Fibroblast of lung (primary cell): ENCODE measurements at places on chromosomes 6 and 20.

DNA sequence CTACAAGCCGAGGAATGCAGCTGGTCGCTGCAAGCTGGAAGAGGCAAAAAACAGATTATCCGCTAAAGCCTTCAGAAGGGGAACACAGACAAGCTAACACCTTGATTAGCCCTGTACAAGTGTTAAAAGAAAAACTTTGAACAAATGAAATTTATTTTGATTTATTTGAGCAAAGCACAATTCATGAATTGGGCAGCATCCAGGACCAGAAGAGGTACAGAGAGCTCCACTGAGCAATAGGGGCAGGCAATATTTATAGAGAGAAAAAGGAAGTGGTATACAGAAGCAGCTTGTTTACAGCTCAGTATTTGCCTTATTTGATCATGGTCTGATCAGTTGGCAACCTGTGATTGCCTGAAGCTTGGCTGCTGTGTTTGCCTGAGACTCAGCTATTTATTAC, 17.6 kb downstream of the HLA-DOB start:
- no peak for DNase-seq

- no peak for DNase-seq
These were observed 501.1 kb downstream of the MEI4 start for GRCh38 chr6:78153976-78154375.

GRCh38 chr6:42387336-42387735, 64.4 kb downstream of the TRERF1 start:
- DNase-seq = no peak

GRCh38 chr6:157562997-157563396, 182.0 kb downstream of the ZDHHC14 start:
- no peak for DNase-seq

- peak; percentile 73 for DNase-seq
These were observed 15.4 kb upstream of the SLC22A16 start for GRCh38 chr6:110491644-110492317.

DNA sequence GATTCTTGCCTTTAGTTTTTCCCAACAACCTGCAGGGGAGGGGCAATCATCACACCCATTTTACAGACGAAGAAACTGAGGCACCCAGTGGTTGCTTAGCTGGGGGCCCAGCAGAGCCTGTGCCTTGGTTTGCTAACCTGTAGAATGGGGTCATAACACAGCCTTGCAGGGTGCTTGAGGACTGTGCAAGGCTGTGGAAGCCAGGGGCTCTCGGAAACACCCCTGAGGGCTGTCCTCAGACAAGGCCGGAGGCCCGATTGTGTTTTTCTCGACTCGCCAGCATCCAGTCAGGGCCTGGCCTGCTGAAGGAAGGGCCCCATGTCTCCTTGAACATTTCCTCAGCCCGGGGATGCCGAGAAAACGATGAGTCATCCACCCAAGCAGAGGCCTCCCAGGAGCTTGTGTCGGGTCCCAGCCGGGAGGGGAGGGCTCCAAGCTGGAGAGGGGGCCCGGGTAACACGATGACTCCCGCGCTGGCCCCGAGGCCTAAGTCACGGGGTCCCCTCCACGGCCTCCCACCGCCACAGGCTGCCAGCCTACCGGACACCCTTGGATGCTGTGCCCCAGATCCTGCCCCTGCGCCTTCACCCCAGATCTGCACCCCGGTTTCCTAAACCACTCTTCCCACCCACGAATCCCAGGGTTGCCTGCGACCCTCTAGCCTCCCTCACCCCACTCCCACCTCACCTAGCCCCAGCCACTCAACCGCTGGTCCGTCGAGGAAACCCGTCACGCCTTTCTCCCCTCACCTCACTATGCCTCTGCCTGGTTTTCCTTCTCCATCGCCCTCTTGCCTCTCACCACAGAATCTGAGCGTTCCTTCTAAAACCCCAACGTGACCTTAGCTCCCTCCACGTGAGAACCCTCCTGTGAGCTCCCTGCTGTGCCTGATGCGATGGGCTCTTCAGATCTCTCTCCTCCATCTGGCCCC, 10.6 kb downstream of the NOL4L start:
- peak; percentile 90 for DNase-seq

GRCh38 chr20:14816471-14816870, 479.1 kb upstream of the FLRT3 start:
- no peak for DNase-seq

DNA sequence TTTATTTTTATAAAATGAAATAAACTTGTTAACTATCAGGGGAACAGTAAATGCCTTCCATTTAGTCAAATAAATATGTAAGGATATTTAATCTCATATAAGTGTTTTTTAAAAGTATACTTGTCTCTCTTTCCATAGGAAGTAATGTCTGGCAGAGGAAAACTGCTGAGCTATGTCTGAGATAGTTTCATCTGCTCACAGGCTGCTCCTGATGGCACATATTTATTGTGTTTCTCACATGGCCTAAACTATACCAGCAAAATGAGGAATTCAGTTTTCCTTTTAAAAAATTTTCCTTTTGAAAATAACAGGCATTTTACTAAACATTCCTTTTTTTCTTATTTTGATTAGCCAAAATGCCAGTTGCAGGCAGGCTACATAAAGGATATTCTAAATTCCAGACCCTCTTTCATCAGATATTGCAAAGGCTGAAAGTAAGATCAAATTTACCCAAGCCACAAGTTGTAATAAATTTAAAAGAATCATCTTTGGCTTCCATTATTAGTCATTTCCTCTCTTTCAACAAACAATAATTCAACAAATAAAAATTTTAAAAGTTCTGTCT, 60.1 kb upstream of the RNF146 start:
- no peak for DNase-seq

GRCh38 chr6:24396824-24397223, 5.9 kb upstream of the MRS2 start:
- no peak for DNase-seq

DNA sequence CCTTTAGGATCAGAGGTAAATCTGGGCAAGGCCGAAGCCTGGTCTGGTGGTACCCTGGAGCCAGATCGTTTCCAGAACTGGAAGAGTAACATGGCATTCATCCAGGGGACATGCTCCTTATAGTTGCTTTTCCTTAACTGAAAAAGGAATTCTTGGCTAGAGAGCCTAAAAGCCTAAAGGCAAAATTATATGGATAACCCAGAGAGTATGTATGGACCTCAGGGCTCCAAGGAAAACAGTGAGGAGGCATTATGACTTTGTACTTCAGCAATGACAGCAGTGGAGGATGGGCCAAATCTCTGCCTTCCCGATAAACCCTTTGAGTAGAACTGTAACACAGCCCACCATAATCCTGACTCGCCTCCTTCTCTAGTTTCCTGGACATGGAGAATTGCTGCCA, 29.3 kb downstream of the ARHGAP18 start:
- DNase-seq = no peak

DNA sequence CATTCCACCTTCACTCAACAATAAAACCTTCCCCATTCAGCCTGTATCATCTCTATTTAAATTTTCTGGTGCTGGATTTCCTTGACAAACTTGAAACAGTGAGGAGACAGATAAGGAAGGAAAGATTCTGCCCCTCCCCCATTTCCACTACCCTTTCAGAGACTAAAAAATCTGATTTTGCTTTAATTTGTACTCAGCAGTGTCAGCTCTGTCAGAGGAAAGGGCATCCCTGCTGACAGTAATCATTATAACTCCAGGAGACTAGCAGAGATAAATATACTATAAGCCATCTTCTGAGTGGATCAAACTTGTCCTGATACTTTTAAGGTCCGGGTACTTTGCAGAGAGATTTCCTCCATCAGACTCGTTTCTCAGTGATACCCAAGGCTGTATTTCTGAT, 155.6 kb downstream of the SAMD5 start:
- no peak for DNase-seq

DNA sequence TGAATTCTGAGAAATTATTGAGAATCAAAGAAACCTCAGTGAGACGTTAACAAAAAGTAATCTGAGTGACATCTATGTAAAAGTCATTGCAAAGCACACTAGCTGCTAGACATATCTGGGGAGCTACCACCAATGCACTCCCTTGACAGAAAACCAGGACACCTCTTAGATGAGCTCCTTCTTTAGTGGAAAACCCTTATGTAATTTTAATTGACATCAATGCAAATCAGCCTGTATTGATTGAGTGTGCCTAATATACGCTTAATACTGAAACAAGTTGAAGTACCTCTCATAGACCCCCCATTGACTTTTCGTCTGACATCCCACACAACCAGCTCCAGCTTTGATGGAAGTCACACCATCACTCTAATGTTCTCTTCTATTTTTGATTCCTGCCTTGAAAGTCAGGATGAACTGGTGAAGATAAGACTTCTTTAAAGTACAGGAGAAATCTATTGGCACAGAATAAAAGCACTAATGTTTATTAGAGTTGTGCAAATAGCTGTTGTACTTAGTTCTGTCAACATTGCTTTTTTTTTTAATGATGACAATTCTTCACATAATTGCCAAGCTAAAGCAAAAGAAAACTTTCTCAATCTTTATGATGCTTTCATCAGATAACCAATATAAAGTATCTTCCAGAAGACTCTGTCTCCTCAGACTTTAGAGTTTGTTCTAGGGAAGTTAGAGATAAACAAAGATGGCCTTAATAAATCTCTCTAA, 98.0 kb upstream of the FAM8A1 start:
- no peak for DNase-seq

GRCh38 chr6:136365776-136366354, 76.2 kb upstream of the BCLAF1 start:
- no peak for DNase-seq

DNA sequence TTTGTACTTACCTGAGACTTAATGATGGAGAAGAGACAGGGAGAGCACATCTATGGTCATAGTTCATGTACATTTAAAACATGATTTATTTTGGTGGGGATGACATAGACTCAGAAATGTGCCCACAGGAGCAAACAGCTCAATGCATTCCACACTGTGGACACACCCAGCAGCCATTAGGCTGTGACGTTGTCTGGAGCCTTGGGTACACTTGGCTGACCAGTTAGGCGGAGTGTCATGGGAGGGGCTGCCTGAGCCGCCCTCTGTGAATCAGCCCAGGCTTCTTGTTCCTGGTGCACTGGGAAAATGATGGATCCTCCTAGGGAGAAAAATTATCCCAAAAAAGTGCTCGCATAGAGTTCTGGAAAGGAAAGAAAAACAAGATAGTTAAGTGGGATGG, 231.0 kb upstream of the GMDS start:
- peak; percentile 16 for DNase-seq

DNA sequence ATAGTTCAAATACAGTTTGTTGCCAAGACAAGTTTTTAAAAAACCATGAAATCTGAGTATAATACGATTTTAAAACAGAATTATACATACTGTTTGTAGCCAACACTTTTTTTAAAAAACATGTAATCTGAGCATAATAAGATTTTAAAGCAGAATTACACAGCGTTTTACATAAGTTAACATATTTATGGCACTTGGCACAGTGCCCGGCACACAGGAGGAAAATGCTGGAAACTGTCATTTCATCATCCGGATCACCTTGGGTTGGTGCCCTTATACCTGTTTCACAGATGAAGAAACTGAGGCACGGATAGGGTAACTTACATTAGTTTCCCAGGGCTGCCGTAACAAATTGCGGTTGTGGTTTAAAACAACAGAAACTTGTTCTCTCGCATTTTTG, 193.0 kb downstream of the BMP7 start:
- DNase-seq = no peak

DNA sequence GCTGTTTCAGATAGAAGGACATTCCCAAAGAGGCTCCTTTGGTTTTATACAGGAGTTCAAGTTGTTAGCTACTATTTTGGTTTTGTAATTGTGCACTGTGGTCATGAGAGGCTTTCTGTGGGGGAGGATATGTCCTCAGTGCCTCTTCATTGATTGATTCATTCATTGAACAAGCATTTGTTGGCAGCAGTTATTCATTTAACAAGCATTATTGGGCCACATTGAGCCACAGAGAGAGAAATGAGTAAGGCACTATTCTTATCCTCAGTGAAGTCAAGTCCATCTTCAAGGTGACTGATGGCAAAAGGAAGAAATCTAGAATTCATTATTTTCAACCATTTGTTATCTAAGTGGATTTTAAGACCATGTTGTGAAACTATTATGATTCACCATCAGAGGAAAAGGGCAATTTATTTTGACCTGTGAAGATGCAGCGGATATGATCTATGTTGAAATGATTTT, 697.2 kb upstream of the CITED2 start:
- DNase-seq = peak; percentile 83

DNA sequence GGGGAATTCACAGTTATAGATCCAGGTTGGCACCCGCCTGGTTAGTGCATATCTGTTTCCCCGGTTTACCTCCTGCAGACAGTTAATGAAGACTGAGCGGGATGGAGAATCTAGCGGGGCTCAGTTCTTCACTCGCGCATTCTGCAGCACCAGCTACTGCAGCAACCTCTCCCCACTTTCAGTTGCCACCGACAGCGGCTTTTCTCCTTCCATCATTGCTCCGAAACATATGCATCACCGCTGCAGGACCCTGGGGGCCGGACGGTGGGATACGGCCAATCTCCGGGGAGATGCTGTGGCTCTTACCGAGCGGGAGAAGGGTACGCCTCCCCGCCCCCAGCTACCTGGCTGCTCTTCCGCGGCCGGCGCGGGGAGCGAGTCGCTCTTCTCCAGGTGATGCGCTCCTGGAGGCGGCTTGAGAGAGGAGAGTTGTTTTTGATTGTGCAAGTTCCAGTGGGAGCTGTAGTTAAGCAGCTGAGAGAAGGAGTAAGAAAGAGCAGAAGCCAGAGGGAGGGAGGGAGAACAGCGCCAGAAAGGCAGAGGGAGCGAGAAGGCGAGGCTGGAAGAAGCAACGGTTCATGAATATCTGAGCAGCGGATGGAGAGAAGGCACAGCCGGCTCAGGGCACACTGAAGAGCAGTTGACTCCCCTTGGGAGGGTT, at the start of gene SGK1:
TSS of gene SGK1 (minus strand) at position 642 of the 661 bp plus-strand sequence. CDS start 652 bp downstream, outside the sequence.
- peak; percentile 58 for DNase-seq
